Activated naive CD4-positive, alpha-beta T cell treated with Interleukin-2 at 50 U/mL for 16 hours (primary cell): ENCODE measurements at places on chromosomes 2 and 18.
A peak's percentile ranks its signal among the peaks of the same experiment; 100 is the strongest.

DNA sequence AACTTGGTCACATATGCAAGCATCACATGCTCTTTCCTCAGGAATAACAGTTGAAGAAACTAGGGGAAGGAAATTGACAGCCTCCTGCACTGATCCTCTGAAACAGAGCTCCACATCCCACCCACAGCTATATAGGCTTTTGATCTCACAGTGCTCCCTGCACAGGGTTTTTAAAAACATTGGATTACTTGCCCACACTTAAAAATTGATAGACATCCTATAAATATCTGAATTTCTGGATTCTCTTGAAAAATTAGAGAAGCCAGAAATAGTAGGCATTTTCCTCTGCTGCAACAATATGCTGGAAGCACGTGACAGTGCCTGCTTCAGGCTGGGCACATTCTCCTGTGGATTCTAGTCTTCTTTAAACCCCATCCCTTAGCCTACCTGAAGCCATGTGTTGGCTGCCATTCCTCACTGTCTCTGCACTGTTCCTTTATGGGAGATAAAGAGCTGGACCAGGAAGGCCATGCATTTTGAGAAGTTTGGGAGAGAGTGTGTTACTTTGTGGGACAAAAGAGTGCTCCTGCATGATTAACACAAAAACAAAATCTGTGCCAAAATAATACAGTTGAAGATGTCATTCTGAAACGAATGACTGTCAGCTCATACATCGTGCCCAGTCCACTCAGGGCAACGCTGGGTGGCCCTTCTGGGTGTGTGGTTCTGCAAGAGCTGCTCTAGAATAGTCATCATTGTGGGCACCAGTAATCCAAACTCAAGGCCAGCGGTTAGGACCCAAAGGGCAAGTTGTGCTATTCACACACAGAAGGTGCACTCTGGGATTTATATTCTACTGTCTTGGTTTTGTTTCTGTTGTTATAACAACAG lies 59.8 kb downstream of the GYPC start:
- DNase-seq, result no peak

DNA sequence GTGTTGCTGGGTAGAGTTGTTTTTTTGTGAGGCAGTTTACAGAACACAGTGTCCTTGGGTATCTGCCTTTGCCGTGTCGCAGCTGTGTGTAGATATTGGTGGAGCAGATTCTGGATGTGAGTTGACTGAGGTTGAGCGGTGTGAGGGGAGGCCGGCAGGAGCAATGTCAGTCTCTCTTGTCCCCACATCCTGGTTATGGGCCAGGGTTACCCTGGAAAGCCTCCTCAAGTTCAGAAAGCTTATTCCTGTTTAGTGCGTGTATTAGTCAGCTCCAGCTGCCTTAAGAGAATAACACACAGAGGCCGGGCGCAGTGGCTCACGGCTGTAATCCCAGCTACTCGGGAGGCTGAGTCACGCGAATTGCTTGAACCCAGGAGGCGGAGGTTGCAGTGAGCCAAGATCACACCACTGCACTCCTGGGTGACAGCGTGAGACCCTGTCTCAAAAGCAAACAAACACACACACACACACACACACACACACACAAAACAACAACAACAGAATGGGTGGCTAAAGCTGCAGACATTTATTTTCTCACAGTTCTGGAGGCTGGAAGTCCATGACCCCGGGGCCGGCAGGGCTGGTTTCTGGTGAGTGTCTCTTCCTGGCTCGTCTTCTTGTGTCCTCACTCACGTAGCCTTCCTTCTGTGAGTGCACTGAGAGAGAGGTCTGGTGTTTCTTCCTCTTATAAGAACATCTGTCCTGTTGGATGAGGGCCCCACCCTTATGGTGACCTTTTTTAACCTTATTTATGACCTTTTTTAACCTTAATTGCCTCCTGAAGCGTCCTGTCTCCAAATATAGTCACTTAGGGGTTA lies 5.1 kb downstream of the NCK2 start:
- peak; percentile 62 for DNase-seq

DNA sequence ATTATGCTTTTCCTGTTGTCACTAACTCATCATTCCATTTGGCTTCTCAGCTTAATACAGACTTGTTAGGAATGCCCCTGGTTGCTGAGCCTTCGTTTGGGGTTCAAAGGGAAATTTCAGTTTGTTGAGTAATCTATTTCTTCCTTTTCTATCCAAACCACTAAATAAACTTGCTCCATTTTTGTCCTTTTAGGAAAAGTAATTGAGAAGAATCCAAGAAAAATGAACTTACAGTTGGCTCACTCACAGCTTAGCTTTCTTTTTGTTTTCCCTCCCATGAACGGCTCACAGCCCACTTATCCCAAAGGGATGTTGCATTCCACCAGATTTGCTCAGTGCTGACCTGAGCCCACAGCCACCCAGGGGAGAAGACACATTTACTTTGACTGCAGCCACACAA lies 73.9 kb downstream of the SOX11 start:
- DNase-seq, result no peak

GRCh38 chr2:39683022-39683699 lies 17.4 kb downstream of the TMEM178A start:
- DNase-seq, result no peak

DNA sequence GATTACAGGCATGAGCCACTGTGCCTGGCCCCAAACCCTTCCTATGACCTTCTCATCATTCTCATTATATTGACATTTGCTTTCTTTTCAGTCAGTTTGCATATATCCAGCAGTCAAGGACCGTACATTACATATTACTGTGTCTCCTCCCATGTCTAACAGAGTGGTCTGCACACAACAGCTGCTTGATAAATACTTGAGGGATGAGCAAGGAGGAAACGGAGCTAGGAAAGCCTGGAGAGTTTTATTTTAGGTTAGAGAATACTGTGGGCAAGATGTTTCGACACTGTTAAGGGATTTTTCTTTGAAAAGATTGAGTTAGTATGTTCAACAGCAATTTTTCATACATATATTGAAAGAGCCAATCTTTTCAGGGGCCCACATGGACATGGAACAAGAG lies 76.2 kb upstream of the CHRNA1 start:
- DNase-seq, result no peak

DNA sequence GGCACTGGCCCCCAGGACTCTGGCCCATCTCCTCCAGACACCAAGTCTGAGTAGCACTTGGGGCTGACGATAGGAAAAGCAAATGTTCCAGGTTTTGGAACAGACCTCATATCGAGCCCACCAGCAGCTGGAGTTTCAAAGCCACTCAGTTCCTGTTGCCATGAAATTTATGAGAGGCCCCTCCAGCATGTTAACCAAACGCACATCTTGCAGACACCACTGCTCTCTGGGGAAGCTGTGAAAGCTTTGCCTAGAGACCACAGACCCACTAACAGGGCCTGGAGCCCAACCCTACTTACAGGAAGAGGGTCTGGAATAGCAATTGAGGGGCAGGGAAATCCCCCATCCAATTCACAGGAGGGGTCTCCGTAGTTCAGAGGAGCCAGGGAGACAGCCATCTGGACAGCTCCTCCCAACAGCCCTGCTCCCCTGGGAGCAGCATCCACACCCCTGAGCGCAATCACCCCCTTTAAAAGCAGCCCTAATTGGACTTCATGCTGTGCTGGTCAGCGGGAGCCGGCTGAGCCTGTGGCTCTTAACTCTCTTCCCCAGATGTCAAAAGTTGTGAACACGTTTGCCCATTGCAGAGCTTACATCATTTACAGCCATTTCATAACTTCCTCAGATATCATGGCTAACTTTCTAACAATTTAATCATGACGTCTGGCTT lies 81.3 kb downstream of the TGFA start:
- no peak for DNase-seq

DNA sequence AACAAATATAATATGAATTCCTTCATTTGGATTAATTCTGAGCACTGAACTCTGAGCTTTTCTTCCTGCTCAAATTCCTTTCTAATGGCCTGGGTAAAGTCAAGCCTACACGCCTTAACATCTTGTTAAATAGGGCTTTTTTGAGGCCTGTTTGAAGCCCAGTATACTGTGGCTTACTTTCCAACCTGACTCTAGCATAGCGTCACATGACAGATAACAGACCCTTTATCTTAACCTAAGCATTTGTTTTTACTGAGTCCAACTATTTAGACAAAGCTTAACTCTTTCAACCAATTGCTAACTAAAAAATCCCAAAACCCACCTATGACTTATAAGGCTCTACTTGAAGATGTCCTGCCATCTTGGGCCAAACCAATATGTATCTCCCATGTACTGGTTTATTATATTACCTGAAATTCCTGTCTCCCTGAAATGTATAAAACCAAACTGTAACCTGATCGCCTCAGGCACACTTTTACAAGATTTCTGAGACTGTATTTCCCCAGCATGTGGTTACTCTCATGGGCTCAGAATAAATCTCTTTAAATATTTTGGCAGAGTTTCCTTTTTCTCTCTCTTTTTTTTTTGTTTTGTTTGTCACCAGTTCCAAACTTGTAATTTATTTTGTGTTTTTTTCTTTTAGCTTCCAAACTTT lies 271.1 kb upstream of the VWC2L start:
- DNase-seq, result no peak

DNA sequence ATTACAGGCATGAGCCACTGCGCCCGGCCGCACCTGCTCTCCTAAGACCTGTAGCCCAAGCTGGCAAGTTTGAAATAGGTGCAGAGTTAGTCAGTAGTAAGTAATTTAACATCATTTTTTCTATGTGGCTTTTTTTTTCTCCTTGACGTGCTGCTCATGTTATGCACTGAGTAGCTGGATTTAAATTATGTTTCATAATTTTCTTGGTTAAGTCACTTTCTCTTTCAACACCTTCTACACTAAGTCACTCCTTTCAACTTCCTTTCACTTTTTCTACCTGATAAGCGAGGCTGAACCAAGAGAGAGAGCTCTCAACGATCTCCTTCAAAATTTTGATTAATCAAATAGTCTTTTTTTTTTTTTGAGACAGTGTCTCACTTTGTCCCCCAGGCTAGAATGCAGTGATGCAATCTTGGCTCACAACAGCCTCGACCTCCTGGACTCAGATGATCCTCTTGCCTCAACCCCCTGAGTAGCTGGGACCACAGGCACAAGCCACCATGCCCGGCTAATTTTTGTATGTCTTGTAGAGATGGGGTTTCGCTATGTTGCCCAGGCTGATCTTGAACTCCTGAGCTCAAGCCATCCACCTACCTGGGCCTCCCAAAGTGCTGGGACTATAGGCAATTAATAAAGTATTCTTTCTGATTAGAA lies 13.1 kb downstream of the CASP8 start:
- no peak for DNase-seq

DNA sequence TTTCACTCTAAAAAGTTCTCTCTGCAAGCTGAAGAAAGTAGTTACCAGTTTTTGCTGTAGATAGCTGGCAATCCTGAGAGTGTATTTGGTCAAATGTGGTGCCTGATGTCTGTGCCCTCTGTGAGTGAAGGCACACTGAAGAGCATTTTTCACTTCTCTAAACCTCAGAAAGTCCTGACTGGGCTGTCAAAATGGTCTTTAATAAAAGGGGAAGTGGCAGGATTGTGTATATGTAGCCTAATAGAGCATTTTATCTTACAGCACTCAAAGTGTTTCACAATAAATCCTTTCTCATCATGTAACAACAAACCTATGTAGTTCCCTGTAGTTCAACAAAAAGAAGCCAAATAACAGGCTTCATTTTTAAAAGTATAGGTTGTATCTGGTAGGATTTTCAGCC lies 1552.3 kb upstream of the SLC39A10 start:
- DNase-seq, result no peak

GRCh38 chr2:177553176-177553884 lies 160.8 kb downstream of the AGPS start:
- DNase-seq, result no peak

GRCh38 chr2:234368861-234369261 lies 128.0 kb downstream of the ARL4C start:
- DNase-seq, result peak; percentile 44

DNA sequence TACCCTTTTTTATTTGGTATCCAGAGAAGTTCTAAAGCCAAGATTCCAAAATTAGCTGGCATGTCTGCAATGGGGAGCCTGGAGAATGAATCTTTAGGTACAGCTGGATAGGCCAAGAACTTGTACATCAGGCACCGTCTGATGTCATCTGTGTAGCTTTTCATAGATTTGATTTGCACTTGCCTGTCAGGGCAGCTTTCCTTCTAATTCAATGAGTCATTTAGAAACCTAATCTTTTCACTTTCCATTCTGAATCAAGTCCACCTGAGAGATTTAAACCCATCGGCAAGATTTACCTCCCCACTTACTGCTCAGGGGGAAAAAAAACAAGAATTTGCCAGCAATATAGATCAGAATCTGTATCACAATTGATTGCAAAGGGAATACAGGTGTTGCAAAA lies 60.9 kb upstream of the ACAA2 start:
- no peak for DNase-seq

DNA sequence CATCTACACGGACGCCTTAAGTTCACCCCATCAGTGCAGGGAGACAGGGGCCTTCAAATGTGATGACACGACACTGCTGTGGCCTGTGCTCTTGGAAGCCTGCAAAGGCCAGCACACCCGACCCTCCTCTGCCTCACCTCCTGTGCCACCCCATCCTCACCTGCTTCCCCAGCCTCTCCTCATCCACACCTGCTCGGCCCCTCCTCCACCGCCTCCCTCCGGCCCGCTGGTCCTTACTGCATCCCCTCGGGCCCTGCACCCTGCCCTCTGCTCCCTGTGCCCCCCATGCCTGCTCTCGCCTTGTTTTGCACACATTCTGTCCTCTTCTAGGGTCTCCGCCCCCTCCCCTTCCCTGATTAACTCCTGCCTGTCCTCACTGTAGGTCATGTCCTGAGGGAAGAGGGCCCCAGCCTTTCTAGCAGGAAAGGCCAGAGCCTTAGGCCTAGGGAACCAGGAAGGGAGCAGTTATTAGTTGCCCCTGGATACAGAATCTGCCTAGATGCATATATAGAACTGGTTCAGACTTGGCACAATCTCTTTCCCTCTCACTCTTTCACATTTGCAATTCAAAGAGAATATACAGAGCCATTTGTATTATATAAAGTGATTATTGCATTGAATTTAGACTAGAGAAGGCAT lies 39.4 kb downstream of the TRAPPC12 start:
- no peak for DNase-seq

DNA sequence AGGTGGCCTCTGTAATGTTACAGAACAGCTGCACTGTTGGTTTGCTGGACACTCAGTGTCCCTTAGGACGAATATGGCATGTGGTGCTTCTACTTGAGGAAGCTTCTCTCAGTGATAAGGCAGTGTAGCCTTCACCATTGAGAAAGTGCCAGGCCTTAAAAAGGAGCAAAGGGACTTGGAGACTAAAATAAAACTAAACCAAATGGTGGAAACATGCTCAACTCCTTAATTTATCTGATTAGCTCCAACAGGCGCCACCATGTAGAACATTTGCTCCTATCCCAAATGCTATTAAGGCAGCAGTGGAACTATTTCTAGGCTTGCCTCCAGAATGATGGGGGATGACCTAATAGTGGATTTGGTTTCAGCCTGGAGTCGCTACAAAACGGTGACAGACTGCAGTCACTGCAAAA lies 77.5 kb upstream of the MYL1 start:
- no peak for DNase-seq
